ENCODE measurements at places on chromosomes 2 and 18. TPM values are rescaled to one million over a fixed set of nuclear protein-coding genes. Genes with fewer than 3 reads are reported as not detected.

Gene G6PC2
- not detected for total RNA-seq

Gene EVX2
- not detected for total RNA-seq

Gene CPO
- total RNA-seq = not detected

Gene IL36G
- not detected for total RNA-seq

Gene ANTXR1
- 181 TPM for total RNA-seq

Gene ZNF892
- 4.6 TPM for total RNA-seq

DNA sequence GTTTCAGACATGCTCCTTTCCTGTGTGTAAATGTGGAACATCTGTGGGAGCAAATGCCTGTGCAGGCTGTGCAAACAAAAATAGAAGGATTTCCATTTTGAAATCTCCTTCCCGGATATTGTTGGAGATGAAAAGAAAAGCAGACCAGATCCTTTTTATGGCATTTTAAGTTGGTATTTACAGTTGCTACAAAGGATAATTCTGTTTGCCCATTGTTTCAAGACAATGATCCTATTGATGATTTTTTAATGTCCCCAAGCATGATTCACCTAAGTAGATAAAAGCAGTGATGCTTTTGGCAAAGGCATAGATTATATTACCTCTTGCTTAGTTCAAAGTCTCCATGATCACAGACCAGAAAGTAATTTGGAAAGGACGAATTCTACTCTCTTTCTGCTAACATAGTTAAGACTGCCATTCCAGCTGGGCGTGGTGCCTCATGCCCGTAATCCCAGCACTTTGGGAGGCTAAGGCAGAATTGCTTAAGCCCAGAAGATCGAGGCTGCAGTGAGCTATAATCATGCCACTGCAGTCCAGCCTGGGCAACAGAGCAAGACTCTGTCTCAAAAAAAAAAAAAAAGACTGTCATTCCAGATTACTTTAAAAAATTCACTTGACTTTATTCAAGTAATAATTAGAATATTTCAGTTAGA lies 209.6 kb upstream of the SLC39A10 start:
- DNase-seq = no peak

- peak; percentile 10 for DNase-seq
Observed at GRCh38 chr2:32008805-32009515, 1.8 kb downstream of the MEMO1 start.

GRCh38 chr2:138491495-138491862 lies 10.1 kb upstream of the SPOPL start:
- DNase-seq = no peak

GRCh38 chr2:240086563-240086962 lies 33.2 kb upstream of the OR6B3 start:
- no peak for DNase-seq

GRCh38 chr18:78074400-78075020 lies 824.9 kb downstream of the GALR1 start:
- DNase-seq = no peak

- no peak for DNase-seq
Observed at GRCh38 chr18:62720048-62720447, 4.7 kb downstream of the PHLPP1 start.

DNA sequence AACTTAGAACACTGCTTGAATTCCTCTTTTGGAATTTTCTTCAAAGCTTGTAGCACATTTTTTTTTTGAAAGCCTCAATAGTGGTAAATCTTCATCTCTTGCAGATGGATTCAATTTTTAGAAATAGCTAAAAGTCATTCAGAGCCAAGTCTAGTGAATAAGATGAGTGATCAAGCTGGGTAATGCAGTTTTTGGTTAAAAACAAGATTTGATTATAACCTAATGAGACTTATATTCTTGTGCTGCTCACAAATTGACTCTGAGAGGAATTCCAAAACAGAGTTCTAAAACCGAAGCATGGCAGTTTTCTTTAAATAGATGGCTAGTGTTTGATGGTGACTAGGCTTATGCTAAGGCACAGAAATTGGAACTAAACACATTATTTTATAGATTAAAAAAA lies 2072.6 kb upstream of the CELF4 start:
- DNase-seq = no peak

DNA sequence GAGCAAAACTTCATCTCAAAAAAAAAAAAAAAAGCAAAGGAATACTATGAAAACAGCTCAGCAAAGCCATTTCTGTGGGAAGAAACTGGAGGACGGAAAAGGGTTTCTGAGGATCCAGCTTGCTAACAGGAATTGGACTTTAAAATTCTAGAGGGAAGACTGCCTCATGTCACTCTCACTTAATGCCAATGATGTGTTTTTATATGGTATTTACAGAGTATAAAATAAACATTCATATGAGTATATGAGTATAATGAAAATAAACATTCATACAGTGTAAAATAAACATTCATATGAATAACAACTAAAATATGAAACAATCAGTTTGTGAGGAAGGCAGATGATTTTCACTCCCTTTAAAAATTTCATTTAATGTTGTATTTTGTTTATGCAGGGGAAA lies 43.9 kb downstream of the CHMP3 start:
- peak; percentile 9 for DNase-seq

DNA sequence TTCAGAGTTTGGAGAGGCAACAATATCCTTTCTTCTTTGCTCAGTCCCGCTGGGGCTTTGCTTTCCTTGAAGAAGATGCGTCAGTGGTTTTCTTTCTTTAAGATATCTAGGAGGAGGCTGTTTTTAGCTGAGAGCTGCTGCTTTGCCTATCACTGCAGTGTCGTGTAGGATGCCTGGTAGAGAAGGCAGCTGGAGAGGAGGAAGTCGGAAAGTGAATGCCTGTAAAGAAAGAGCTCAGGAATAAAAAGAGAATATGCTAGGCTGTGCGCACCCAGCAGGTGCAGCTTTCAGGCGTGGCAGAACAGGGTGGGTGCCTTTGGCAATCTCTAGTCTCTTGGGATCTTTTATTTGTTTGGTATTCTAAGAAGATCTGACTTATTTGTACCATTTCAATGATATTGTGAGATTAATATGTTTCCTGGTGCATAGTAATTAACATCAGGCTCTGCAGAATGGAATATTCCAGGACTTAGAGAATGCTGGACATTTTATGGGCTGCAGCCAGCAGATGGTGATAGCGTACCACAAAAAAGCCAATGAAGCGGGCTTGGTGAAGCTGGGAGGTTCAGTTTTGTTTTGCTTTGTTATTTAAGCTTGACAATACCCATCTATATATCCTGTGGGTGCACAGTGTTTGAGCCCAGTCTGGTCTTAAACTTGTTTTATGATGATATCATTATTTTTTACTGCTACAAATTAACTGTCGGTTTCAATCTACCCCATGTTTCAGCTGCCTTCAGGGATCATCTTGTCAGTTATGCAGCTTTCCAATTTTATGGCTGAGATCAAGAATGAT lies 34.9 kb downstream of the CAVIN2 start:
- DNase-seq = peak; percentile 73

DNA sequence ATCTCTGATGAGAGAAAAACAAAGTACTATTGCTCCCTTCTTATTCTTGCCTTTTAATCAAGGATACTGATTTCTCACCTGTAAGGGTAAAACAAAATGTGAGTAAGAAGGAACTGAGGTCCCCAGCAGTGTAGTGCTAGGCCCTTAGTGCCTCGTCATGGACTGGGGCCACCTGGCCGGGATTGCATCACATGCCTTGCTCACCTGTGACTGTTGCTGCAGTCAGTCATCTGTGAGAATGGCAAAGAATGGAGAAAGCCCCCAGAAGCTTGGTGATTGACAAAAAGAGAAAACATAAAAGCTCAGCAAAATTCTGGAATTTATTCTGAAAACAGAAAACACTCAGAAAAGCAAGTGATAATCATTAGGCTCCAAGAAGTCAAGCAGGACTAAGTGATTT lies 63.4 kb downstream of the SPATS2L start:
- no peak for DNase-seq

- no peak for DNase-seq
Observed at GRCh38 chr18:13612196-13612997, 114.0 kb downstream of the FAM210A start.

DNA sequence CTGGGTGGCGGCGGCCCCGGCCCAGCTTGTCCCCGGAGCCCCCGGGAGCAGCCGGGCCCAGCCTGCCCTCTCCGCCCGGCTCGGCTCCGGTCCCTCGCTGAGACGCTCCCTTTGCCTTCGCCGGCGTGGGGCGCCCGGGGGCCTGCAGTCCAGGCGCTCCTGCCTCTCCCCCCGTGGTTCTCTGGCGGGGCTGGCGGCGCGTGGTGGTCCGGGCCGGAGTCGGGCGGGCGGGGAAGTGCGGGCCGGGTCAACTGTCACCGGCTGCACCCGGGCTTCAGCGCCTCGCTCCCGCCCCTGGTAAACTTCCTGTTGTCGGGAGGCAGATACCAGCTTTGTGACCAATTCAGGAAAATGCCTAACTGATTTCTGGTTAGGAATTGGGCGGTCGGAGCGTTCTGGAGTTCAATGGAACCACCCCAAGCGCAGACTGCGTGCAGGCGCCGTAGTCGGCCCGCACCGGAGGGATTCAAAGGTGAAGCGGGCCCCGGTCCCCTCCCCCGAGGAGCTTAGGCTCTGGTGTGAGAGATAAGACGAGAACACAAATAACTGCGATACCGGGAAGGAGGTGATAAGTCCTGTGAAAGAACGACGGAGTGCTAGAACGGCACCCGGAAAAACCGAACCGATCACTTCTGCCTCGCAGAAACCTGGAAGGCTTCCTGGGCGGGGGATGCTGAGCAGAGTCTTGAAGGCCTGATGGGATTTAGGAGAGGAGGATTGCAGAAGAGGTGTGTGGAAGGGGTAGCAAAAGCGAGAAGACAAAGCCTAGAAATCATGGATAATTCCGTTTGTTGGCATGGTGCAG lies 891 bp downstream of the CAB39 start:
- peak; percentile 17 for DNase-seq

DNA sequence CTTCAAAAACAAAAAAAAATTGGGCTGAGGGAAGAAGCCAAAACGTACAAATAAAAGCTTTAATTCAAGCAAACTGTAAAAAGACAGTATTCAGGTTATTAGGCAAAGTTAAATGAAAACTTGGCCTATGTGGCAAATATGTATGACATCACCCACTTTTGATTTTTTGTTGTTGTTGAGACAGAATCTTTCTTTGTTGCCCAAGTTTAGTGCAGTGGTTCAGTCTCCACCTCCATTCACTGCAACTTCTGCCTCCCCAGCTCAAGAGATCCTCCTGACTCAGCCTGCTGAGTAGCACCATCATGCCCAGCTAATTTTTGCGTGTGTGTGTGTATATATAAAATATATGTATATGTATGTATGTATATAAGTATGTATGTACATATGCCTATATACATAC lies 440.4 kb upstream of the NRXN1 start:
- no peak for DNase-seq

- DNase-seq = peak; percentile 84
Observed at GRCh38 chr2:38603402-38604290, 918 bp upstream of the HNRNPLL start.

GRCh38 chr2:121605820-121606733 lies 43.2 kb downstream of the CLASP1 start:
- DNase-seq = no peak

- no peak for DNase-seq
Observed at GRCh38 chr18:60147323-60147722, 225.3 kb downstream of the MC4R start.

GRCh38 chr2:73566288-73566878 lies 75.8 kb downstream of the NAT8 start:
- no peak for DNase-seq

DNA sequence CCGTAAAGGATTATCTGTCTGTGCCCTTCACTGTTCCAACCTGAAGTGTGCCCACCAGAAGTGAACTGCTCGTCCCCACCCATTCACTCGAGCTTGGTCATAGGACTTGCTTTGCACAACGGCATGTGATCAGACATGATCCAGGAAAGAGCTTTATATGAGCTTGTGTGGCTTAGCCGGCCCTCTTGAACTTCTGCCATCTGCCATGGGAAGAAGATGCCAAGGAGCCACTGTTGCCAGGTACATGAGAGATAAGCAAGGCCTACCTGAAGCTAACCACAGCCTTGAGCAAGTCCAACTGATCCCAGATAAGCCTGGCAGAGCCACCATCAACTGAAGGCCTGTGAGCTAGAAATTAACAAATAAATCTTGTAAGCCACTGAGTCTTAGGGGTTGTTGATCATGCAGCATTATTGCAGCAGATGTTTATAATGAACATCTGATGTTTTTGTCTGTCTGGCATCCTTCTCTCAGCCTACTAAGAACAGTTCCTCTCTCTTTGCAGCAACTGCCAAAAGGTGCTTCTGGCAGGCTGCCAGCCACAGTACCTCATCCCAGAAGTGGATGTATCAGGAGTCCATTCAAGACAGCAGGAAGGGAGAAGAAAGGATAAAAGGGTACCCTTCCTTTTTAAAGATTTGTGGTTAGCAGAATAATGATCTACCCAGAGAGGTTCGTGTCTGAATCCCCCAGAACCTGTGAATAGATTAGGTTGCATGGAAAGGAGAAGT lies 16.8 kb downstream of the DBI start:
- DNase-seq = no peak

DNA sequence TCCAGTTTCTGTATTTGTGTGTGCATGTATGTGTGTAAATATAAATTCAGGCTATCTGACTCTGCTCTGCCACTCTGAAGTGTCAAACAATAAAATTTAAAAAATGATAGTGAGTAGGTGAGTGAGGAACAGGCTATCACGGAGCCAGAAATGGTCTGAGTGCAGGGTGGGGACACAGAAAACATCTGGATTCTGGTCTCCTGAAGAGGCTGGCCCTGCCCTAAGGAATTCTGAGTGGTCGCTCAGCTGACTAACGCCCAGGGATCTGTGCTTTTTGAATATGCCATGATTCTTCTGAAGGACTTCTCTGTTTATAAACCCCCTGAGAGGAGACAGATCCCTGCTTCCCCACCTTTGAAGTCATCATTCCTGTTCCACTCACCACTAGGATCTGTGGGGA lies 353.9 kb upstream of the GYPC start:
- no peak for DNase-seq

DNA sequence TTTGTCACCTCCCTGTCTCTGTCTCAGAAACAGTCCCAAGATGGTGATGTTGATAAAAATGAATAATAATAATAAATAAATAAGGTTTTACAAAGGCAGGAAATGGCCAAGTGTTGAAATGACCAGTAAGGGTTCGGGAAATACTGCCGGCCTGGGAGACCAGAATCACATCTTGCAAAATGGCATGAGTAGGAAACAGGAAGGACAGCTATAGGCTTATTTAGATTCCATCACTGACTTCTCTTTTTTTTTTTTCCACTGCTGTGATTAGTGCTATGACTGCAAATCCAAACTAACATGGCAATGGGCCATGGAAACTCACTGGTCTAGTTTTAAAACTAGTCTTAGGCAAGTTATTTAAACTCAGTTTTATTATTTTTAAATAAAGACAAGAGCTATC lies 60.6 kb downstream of the SCN1A start:
- DNase-seq = no peak

- peak; percentile 33 for DNase-seq
Observed at GRCh38 chr2:217650229-217650628, 352.6 kb downstream of the TNS1 start.

Data from LHCN-M2 (cell line).